Activated CD4-positive, alpha-beta T cell treated with anti-CD3 and anti-CD28 coated beads, Interleukin-2, amount 10 ng/mL, durations not matched to agents 24 days and 14 days (primary cell): ENCODE measurements at places on chromosomes 3 and 15. TPM values are rescaled to one million over a fixed set of nuclear protein-coding genes. Genes with fewer than 3 reads are reported as not detected.

NRROS gene
- 38.2 and 39.0 TPM in 2 replicates for total RNA-seq

SLC9C1 gene
- not detected in 2 replicates for total RNA-seq

POPDC2 gene
- total RNA-seq, result 0.63 and 0.66 TPM in 2 replicates

PARP15 gene
- total RNA-seq, result 10.8 and 12.1 TPM in 2 replicates

VILL gene
- 11.4 and 12.8 TPM in 2 replicates for total RNA-seq

CHST2 gene
- 6.1 and 6.4 TPM in 2 replicates for total RNA-seq

AADAC gene
- total RNA-seq, result not detected in 2 replicates

WNT7A gene
- total RNA-seq, result 0.05 TPM in 1 of 2 replicates, not detected in the other

MTMR10 gene
- total RNA-seq, result 11.3 and 12.3 TPM in 2 replicates

DPPA2 gene
- total RNA-seq, result not detected in 2 replicates

SLC12A1 gene
- total RNA-seq, result not detected in 2 replicates

EFHB gene
- 0.44 and 0.85 TPM in 2 replicates for total RNA-seq

ANKRD63 gene
- not detected in 2 replicates for total RNA-seq

SERPINI2 gene
- total RNA-seq, result not detected in 2 replicates

PP2D1 gene
- total RNA-seq, result not detected in 2 replicates

RASGRP1 gene
- total RNA-seq, result 94.4 and 94.7 TPM in 2 replicates

HCLS1 gene
- 210 and 216 TPM in 2 replicates for total RNA-seq

UBAP1L gene
- 6.3 and 6.6 TPM in 2 replicates for total RNA-seq

GP5 gene
- 0.12 and 0.26 TPM in 2 replicates for total RNA-seq

PRR20G gene
- total RNA-seq, result not detected in 2 replicates

USP50 gene
- 0.24 and 0.42 TPM in 2 replicates for total RNA-seq

ROPN1B gene
- total RNA-seq, result not detected in 2 replicates

KBTBD13 gene
- total RNA-seq, result not detected in 2 replicates

SMCO1 gene
- total RNA-seq, result not detected in 2 replicates

GABRA5 gene
- not detected in 2 replicates for total RNA-seq

YEATS2 gene
- 58.4 and 62.2 TPM in 2 replicates for total RNA-seq

EAF2 gene
- total RNA-seq, result 13.7 and 14.5 TPM in 2 replicates

SLC22A13 gene
- total RNA-seq, result 0.47 and 0.54 TPM in 2 replicates

ARPP21 gene
- total RNA-seq, result not detected in 2 replicates

ADAMTSL3 gene
- not detected in 2 replicates for total RNA-seq

NAALADL2 gene
- not detected in 2 replicates for total RNA-seq

TM4SF4 gene
- total RNA-seq, result not detected in 2 replicates

HTD2 gene
- total RNA-seq, result 9.7 and 11.5 TPM in 2 replicates

CTXN2 gene
- 0.07 TPM in 1 of 2 replicates, not detected in the other for total RNA-seq

CASR gene
- total RNA-seq, result not detected in 2 replicates

SHC4 gene
- total RNA-seq, result 20.4 and 21.2 TPM in 2 replicates

CA12 gene
- total RNA-seq, result 0.43 and 0.63 TPM in 2 replicates

TXNRD3 gene
- 1.3 and 1.5 TPM in 2 replicates for total RNA-seq

SCAANT1 gene
- total RNA-seq, result not detected in 2 replicates

RLBP1 gene
- not detected in 2 replicates for total RNA-seq

CYP11A1 gene
- not detected in 2 replicates for total RNA-seq

TMF1 gene
- total RNA-seq, result 35.9 and 39.0 TPM in 2 replicates

DUOXA2 gene
- total RNA-seq, result not detected in 2 replicates

IL17RE gene
- total RNA-seq, result 1.1 TPM in 2 replicates

HYPK gene
- 20.3 and 33.8 TPM in 2 replicates for total RNA-seq

PLCB2 gene
- total RNA-seq, result 82.7 and 95.7 TPM in 2 replicates

EPHA3 gene
- not detected in 2 replicates for total RNA-seq

NTRK3 gene
- 0.37 and 1.6 TPM in 2 replicates for total RNA-seq

SKOR1 gene
- total RNA-seq, result 0.09 and 0.14 TPM in 2 replicates

GADL1 gene
- total RNA-seq, result not detected in 2 replicates
